ENCODE measurements at places on chromosomes 7 and 10.

- no peak for DNase-seq
Observed at GRCh38 chr10:2984682-2985081, 82.7 kb upstream of the PFKP start.

- DNase-seq = no peak
Observed at GRCh38 chr7:77843194-77843593, 44.6 kb downstream of the PHTF2 start.

- DNase-seq = no peak
Observed at GRCh38 chr10:45422866-45423659, 49.0 kb downstream of the ALOX5 start.

GRCh38 chr7:131013716-131014115, 279.7 kb upstream of the KLF14 start:
- DNase-seq = no peak

DNA sequence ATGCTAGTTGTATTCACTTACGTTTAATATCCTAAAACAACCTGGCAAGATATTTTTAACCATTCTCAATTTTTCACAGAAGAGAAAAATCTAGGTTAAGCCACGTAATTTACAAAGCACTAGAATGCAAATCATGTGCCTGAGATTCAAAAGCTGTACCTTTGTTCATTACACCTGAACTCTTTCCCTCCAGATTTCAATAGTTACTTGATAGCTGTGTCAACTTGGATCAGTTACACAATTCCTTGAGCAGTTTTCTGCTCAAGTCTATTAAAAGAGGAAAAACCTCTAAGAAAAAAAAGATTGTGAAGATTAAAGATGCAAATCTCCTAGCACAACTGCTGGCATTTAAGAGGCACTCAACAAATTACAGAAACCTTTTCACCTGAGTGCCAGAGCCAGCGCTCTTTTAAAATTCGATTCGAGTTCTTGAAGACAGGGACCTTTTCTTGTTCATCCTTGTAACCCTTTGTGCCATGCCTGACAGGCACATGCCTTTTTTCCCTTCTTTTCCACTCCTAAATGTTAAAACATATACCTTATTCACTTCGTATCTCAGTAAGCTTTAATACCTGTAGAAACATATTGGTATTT, 886 bp downstream of the NSUN6 start:
- peak; percentile 14 for DNase-seq

DNA sequence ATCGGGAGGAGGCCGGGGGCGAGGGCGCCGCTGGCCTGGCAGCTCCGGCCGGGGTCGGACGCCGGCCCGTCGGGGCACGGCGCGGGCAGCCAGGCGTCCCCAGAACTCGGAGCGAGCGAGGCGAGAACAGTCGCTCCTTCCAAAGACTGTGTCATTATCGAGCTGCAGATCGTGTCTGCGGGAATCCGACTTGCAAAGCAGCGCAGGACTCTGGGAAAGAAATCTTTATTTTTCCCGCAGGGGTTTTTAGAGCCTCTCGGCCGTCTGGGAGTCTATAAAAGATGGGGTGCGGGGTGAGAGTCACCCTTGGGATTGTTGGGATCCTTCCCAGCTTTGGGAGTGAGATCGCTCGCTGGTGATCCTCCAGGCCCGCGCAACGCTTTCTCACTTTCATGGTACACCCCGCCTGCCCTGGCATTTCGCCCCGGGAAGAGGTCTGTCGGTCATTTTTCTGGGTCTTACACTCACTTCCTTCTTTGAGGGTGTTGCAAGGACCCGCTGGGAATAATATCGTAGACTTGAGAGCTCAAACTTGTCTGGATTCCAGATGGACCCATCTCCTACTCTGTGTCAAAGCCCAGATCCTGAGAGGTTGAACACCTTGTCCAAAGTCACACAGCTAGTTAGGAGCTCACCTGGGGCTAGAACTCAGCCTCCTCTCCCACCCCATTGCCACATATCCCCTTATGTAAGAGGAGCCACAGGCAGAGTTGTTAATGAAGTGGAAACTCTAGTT, 1.0 kb downstream of the UBTD1 start:
- peak; percentile 86 for DNase-seq

DNA sequence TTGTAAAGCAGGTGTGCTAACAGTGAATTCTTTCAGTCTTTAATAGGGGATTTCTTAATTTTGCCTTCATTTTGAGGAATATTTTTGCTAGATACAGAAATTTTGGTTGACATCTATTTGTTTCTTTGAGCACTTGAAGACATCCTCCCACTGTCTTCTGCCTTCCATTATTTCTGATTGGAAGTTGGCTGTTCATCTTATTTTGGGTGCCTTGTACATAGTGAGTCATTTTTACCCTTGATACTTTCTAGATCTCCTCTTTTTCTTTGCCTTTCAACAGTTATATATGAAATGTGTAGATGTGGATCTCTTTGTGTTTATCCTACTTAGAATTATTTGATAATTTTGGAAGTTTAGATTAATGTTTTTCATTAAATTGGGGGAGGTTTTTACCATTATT, 631.0 kb downstream of the AUTS2 start:
- DNase-seq = peak; percentile 16

DNA sequence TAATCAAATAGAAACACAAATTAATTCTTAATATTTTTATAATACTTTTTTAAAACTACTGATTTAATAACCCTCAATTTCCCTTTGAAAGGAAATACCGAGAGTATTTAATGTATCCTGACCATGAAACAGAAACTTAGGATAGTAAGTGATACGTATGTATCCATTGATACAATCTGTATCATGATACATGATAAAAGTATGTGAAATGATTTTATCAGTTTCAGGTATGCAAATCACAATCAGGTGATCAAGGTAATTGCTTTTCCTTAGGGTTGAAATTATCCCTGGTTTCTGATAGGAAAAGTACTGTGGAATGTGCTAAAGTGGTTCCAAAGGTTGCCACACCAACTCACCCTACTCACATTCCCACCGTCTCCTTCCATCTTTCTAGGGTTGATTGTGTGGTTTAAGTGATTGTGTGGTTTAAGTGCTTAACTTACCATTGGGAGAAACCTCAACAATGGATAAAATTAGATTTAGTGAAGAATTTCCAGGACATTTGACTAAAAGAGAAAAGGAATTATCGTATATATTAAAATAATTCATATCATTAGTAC, 138.3 kb downstream of the LRRN3 start:
- DNase-seq = no peak

- no peak for DNase-seq
Observed at GRCh38 chr7:7821517-7821916, 103.1 kb upstream of the RPA3 start.

DNA sequence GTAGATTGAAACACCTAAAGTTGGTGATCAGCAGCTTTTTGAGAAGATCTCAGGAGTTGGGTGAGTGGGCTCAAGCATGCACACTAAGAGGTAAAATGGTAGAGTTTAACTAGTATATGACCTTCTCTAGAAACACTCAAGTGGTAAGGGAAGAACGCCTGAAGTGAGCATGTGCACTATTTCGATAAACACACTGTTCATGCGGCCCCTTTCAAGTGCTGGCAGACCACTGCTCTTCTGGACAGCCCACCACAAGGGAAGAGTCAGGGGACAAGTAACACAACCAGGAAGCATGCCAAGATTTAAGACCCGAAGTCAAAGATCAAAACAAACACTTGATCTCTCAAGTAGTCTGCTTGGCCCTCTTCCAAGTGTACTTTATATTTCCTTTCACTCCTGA, 519.5 kb upstream of the ZWINT start:
- no peak for DNase-seq

- peak; percentile 87 for DNase-seq
Observed at GRCh38 chr10:71244431-71245419, 32.4 kb downstream of the UNC5B start.

DNA sequence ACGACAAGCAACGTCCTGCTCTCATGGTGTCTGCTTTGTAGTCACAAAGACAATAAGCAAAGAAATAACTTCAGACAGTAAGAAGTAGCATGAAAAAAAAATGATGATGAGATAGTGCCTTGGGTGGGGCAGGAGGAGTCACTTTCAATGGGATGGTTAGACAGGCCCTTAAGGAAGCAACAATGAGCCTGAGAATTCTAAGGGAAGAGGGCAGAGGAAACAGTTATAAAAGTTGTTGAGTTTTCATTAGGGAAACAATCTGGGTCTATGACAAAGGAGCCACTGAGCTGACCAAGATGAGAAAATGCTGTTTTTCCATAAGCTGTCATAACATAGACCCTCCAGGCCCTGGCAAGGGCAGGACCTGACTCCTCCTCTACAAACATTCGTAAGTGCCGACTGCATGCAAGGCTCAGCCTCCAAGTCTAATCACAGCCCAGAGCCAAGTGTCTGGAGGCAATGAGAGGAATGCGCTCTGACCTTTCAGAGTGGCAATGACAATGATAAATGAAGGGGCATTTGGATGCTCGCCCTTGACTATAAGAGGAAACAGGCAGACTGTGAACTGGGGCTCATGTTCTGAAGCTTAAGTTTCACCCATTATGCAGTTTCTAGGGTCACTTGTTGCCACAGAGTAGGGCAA, 43.7 kb downstream of the PPP1R3C start:
- DNase-seq = peak; percentile 87

- DNase-seq = no peak
Observed at GRCh38 chr10:99761365-99761764, 21.1 kb upstream of the ABCC2 start.

GRCh38 chr7:2720024-2720423, 32.0 kb downstream of the AMZ1 start:
- no peak for DNase-seq

- no peak for DNase-seq
Observed at GRCh38 chr10:46014206-46014605, 16.2 kb downstream of the NCOA4 start.

DNA sequence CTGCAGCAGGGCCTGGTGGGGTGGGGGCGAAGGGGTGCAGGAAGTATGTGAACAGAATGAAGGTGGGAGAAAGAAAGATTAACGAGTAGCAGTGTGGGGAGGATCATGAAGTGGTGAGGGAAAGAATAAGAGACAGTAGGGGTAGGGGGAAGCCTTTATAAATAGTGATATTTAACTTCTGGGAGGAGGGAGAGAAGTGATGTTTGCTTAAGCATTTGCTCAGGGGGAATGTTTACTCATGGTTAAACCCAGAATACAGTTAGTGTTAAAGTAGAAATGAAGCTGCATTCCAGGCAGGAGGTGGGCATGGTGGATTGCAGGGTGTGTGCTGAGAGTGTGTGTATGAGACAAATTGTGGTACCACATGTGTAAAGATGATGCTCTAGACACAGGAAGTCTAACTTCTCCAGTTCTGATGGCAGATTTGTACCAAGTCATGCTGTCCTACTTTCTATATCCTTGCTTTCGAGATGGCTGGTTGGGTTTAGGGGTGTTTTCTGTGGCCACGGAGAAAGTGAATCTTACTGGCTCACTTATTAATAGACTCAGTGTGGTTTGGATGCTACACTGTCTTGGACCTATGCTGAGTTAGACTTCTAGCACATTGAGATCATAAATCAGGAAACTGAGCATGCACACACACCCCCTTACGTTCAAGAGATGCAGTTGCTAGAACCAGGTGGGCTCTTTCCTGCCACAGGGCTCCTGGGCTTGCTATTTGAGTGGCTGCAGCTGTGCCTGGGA, 10.6 kb upstream of the DNMBP start:
- no peak for DNase-seq

DNA sequence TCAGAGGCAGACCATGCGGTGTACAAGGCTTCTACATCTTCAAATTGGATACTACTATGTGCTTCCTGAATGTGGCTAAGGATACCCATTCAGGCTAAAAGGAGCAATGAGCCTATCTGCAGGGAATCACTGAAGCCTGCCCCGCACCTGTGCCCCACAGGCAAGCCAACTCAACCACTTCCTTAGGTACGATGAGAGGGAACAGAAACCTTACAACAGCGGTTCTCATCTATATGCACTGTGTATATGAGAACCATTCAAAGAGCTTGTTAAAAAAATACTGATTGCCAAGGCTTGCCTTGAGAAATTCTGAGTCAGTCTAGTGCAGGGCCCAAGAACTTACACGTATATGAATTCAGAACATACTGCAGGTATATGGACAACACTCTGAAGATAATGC, 679.6 kb downstream of the PARD3 start:
- DNase-seq = no peak

GRCh38 chr10:128540128-128540762, 414.0 kb upstream of the MKI67 start:
- DNase-seq = no peak

GRCh38 chr7:20287317-20287716, 43.4 kb upstream of the ITGB8 start:
- no peak for DNase-seq

GRCh38 chr7:7276161-7276560, 93.8 kb downstream of the C1GALT1 start:
- DNase-seq = no peak

DNA sequence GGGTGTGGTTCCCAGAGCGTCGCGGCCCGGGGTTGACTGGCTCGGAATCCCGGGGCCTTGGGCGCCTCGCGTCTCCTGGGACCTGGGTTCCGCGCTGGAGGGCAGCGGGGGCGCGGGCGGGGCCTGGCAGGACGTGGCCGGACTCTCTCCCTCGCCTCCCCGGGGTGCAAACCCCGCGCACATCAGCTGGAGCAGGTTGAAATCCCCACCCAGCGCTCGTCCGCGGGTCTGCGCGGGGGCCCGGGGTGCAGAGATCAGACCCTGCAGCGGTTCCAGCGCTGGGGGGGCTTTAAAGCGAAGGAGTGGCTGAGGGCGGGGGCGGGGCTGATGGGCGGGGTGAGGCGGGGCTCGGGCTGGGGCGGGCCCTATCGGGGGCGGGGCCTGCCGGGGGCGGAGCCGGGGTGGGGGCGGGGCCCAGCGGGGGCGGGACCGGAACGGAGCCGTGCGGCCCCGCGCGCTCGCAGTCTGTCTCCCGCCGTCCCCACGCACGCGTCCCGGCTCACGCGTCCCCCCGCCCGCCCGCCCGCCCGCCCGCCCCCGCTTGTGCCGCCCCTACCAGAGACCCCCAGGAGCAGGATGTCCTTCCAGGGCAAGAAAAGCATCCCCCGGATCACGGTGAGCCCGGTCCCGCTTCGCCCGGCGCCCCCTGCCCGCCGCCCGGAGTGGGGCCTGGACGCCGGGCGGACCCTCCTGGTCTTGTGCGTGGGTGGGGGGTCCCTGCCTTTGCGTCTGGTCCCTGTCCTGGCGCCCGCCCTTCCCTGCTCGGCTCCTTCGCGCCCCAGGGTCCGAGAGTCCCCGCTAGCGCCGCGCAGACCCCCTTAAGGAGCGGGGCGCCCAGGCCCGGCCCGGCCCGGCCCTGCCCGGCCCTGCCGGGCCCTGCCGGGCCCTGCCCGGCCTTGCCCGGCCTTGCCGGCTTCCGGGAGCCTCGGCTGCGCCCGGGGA, at the start of gene DPYSL4:
TSS of gene DPYSL4 (plus strand) at position 461 of the 942 bp plus-strand sequence. CDS start at position 577, 116 bp downstream.
- DNase-seq = peak; percentile 53

DNA sequence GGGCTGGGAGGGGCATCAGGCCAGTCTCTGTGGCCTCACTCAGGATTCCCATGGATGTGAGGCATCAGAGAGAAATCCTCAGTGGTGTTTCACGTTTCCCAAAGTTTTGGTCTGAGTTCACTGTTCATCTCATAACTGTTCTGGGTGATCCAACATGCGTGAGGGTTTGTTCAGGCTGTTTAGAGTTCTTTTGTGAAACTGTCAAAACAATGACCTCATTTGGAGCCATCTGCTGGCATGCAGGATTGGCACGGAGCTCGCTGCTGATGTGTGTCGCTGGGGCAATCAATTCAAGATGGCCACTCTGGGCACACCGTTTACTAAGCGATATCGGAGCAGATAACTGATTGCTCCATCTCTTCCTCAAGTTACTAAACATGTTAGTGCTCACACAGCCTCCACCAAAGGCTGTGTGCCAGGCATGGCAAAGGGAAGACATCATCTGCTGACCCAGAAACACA, 365.6 kb downstream of the WDR11 start:
- peak; percentile 1 for DNase-seq

GRCh38 chr7:151087245-151088018, 1.2 kb downstream of the AGAP3 start:
- DNase-seq = peak; percentile 84

- DNase-seq = no peak
Observed at GRCh38 chr7:102284399-102284798, 2.3 kb upstream of the SH2B2 start.
